ENCODE measurements at places on chromosomes 1 and 21.

GRCh38 chr1:206495011-206495461 lies 12.3 kb upstream of the RASSF5 start:
- no peak for DNase-seq

DNA sequence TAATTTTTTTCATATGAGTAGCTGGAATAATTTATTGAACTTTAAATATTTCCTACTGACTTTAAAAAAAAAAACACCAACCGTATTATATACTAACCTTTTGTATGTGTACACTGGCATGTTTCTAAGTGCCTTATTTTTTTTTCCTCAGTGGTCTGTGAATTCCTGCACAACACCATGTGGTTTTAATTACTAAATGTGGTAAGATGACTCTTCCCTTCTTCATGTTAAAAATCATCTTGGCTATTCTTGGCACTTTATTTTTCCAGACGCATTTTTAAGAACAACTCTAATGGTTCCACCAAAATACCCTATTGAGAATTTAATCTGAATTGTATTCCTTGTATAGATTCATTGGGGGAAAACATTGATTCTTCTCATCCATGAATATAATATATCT lies 28.4 kb downstream of the PPP2R5A start:
- DNase-seq, result no peak

DNA sequence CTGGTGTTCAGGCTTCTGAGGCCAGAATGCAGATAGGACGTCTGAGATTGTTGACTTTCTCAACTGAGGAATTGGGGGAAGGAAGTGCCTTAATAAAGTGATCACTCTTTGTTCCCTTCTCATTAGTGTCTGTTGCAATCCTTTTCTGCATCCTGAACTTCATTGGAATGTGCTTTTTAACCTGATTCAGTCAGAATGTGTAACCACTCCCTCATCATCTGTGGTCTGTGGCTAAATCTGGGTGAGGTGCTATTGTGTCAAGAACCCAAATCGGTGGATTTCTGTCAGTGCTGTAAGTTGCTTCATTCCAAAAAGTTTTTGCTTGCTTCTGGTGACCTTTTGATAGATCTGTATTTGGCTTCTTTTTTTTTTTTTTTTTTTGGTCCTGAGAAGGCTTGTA lies 38.2 kb downstream of the ARID1A start:
- no peak for DNase-seq

- DNase-seq, result no peak
Observed at GRCh38 chr21:36171741-36172331, 15.2 kb downstream of the DOP1B start.

- DNase-seq, result no peak
Observed at GRCh38 chr1:184492536-184492935, 105.7 kb downstream of the C1orf21 start.
